ENCODE measurements at places on chromosomes 1 and 21. TPM values are rescaled to one million over a fixed set of nuclear protein-coding genes. Genes with fewer than 3 reads are reported as not detected.

KCNJ9 gene
- not detected for total RNA-seq

PCBP3 gene
- 4.9 TPM for total RNA-seq

FCGR3A gene
- 14.7 TPM for total RNA-seq

OLIG2 gene
- total RNA-seq, result not detected

HCRTR1 gene
- not detected for total RNA-seq

TMEM125 gene
- total RNA-seq, result not detected

BMP8B gene
- total RNA-seq, result 0.62 TPM

CLDN19 gene
- total RNA-seq, result not detected

CR1L gene
- not detected for total RNA-seq

PKP1 gene
- total RNA-seq, result 0.16 TPM

AMPD1 gene
- 0.30 TPM for total RNA-seq

NOL9 gene
- total RNA-seq, result 16.5 TPM

IL20 gene
- not detected for total RNA-seq

S100A9 gene
- 91.9 TPM for total RNA-seq

FAM163A gene
- 0.16 TPM for total RNA-seq

S100A2 gene
- total RNA-seq, result 5.0 TPM

CFAP107 gene
- not detected for total RNA-seq

CACHD1 gene
- 2.9 TPM for total RNA-seq

PRAMEF5 gene
- not detected for total RNA-seq

TMCC2 gene
- 4.0 TPM for total RNA-seq

GUCA2A gene
- total RNA-seq, result not detected

CDCA8 gene
- total RNA-seq, result 0.27 TPM

CHI3L1 gene
- total RNA-seq, result 7.4 TPM

CDK11B gene
- 30.4 TPM for total RNA-seq

TEKT2 gene
- total RNA-seq, result not detected

IFI16 gene
- total RNA-seq, result 31.1 TPM

OR2T35 gene
- total RNA-seq, result not detected

PRRX1 gene
- total RNA-seq, result 124 TPM

NR5A2 gene
- total RNA-seq, result 0.89 TPM
